AG20443 (cell line): ENCODE measurements at places on chromosomes 3 and 15.

- no peak for DNase-seq
These were observed 175.7 kb downstream of the TMEM108 start for GRCh38 chr3:133213937-133214336.

DNA sequence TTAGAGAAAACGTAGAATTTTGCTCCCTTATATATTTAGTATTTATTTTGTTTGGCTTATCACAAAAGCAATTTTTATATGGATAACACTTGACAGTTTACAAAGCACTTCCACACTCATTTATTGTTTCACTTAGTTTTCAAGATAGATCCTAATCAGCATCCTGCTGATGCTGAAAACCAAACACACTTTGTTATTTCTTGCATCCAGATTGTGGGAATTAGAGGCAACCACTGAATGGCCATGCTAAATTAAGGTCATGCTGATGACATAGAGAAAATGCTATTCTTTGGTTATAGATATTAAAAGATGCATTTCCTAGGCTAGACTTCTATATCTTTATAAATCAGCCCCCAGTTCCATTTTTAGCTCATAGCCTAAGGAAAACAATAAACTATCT is 474.1 kb upstream of the KCNMB2 start:
- no peak for DNase-seq

DNA sequence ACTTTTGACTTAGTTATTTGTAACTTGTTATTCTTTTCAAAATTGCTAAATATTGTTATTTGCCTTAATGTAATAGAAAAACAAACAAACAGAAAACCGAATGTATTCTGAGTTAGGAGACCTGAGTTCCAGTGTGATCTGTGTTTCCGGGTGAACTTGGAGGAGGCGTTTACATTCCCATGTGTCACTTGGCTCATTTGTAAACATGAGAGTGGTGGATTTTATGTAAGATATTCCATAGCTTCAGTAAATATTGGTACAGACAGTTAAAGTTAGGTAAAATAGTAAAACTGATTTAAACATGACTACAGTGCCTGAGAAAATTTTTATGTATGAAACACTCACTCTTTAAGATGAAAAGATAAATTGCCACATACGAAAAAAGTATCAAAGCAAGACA is 287.3 kb upstream of the POU1F1 start:
- no peak for DNase-seq

- no peak for DNase-seq
These were observed 1.8 kb upstream of the SH2D7 start for GRCh38 chr15:78090422-78091063.

- peak; percentile 89 for DNase-seq
These were observed 49.4 kb upstream of the ACVR2B start for GRCh38 chr3:38404286-38404685.

- no peak for DNase-seq
These were observed 611.2 kb upstream of the CFAP20DC start for GRCh38 chr3:59660852-59661625.

GRCh38 chr3:12859840-12860239 is 18.5 kb upstream of the RPL32 start:
- no peak for DNase-seq

GRCh38 chr3:168071591-168072322 is 24.0 kb downstream of the GOLIM4 start:
- peak; percentile 78 for DNase-seq

GRCh38 chr3:59418836-59419235 is 369.0 kb upstream of the CFAP20DC start:
- no peak for DNase-seq

DNA sequence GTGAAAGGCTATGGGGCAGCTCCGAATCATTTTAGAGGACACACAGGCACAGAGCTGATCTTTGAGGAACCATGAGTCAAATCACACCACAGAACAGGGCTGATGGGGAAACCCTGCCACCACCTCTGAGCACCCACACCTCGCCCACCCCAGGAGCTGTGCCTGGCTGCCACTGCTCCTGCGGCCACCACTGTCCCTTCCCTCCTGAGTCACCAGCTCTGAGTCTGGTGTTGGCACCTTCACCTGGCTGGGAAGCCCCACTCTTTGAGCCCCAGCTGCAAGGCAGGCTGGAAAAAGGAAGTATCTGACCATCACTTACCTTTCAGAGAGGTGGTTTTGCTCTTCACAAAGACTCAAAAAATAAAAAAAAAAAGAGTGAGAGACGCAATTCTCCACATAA is 63.6 kb upstream of the MEF2A start:
- DNase-seq = no peak

GRCh38 chr15:71224024-71224423 is 108.8 kb downstream of the THSD4 start:
- DNase-seq = no peak

- DNase-seq = no peak
These were observed 3.8 kb downstream of the SUCNR1 start for GRCh38 chr3:151877269-151877668.

- no peak for DNase-seq
These were observed 6.2 kb upstream of the APBA2 start for GRCh38 chr15:28879551-28879950.

DNA sequence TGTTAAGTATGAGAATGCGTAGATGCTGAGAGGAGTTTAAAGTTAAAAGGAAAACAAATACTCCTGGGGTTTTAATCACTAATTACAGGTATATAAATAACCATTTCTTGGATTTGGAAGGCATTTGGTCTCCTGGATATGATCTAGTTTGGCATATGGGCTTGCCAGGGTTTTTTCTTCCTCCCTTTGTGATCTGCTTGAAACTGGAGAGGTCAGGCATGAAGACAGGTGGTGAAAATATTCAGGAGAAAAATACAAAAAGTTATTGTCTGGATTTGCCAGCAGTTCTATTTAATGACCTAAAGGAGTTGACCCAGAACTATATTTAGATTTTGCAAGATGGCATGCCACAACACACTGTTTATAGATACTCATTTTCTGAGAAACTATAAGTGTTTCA is 136.3 kb downstream of the DIPK2A start:
- DNase-seq = no peak

- DNase-seq = no peak
These were observed 7.3 kb downstream of the RFT1 start for GRCh38 chr3:53122933-53123305.

DNA sequence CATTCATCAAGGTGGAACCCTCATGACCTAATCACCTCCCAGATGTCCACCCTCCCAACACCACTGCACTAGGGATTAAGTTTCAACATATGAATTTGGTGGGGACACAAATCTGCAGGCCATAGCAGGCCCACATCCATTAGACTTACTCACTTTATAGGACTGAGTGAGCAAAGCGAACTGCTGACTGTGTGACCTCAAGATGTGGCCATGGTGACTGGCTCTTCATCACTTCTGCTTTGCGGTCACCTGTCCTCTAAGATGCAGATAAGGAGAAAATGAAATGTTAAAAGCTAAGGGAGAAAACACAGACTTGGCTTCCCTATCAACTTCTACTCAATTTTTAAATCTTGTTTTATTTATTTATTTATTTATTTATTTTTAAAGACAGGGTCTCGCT is 14.5 kb upstream of the DCP1A start:
- DNase-seq = no peak

- DNase-seq = no peak
These were observed 1357.1 kb downstream of the ZPLD1 start for GRCh38 chr3:103791786-103792515.

GRCh38 chr3:25289156-25289555 is 138.9 kb upstream of the RARB start:
- DNase-seq = no peak

DNA sequence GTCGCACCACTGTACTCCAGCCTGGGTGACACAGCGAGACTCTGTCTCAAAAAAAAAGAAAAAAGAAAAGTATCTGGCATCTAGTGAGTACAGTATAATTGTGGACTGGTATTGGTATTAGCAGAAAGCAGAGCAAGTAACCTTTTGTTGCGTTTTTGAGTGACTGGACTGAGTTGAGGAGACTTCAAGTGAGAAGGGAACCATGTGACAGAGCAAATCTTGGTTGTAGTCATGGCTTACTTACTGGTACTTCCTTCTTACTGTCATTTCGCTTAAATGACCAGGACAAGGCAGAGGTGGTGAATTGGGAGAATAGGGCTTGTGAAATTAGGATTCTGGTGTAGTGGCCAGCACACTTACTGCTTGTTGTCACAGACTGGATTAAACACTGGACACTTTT is 20.6 kb downstream of the RTF1 start:
- no peak for DNase-seq

DNA sequence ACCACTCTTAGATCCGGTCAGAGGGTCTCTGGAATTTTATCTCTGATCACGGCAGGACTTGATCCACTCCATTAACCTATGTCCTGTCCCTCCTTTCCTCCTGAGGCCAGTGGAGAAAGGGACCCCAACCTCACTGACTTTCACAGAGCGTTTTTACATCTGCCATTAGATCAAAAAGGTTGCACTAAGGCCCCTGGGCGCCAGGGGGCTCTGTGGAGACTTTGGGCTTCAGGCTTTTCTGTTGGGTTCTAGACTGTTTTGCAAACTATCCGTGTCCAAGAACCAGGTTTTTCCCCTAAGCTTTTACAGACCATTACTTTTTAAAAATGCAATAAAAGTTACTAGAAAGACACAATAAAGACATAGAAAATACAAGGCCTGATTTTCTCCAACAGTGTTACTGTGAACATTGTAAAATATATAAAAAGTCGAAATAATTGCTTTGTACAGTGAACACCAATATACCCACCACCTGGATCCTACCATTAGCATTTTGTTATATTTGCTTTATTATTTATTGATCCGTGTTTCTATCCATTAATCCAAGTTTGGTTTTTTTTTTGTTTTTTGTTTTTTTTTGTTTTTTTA is 159.7 kb downstream of the POLR2M start:
- peak; percentile 68 for DNase-seq

DNA sequence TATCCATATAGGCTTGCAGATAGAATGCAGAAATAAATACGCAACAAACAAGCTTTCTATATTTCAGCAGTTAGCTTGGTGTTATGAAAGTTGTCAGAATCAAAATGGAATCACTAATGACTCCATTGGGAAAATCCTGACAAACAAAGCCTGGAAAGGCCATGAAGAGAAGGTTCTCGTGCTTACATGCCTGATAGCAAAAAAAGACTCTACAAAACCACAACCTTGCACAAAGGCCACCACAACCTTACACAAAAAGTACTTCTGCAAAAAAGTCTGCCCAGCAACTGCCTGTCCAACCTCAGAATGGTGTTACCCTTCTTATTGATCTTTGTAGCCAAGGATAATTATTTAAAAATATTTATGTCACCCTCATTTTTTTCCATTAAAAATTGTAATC is 14.4 kb upstream of the PLSCR1 start:
- no peak for DNase-seq

DNA sequence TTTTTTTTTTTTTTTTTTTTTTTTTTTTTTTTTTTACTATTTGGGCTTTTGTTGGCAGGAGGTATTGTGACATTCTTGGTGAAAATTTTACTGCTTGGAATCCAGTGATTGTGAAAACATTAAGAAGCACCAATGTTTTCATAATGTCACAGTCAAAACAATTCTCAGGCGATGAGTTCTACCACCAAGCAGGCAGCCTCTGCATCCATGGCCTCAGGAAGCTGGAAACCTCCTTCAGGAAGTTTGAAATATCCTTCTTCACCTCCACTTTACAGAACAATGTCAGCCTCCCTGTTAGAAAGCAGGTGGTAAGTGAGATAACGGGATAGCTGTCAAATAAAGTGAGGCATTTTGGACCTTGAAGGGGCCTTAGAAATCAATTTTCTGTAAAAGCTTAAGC is 98.3 kb downstream of the MEX3B start:
- peak; percentile 64 for DNase-seq

- peak; percentile 48 for DNase-seq
These were observed 21.7 kb upstream of the FMN1 start for GRCh38 chr15:33215941-33216872.

DNA sequence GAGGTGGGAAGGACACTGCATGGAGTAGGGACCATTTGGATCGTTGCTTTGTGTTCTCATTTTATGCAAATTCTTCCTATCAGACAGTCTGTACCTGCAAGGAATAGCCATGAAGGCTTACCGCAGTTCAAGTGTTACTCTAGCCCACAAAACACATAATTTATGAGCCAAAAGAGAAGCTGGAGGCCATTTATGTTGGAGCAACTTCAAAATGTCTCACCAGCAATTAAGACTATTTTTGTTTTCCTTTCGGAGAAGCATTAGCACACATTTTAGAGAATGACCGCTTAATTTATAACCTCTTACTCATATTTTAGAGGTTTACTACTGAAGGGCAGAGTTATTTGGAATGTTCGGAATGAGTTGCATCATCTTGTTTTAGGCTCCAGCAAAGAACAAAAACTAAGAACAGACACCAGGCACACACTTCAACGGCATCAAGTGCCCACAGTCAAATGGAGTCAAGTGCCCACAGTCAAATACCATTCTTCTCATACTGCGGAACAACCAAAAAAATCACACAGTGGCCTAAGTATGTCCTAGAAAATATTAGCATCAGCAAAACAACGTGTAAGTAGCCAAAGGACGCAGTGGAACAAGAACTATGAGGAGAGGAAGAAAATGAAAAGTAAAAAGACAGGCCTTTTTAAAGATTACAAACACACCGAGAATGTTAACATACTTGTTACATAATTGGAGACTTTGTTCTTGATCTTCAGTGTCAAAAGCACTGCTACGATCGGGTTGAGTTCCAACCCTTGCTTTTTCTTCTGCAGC is 17.5 kb upstream of the GOLGA8J start:
- DNase-seq = peak; percentile 80

- DNase-seq = no peak
These were observed 153.2 kb upstream of the NR2F2 start for GRCh38 chr15:96177279-96177678.

- no peak for DNase-seq
These were observed 677.8 kb downstream of the NTRK3 start for GRCh38 chr15:87578776-87579175.

- DNase-seq = no peak
These were observed 1.7 kb downstream of the LRRC3B start for GRCh38 chr3:26624209-26624765.

DNA sequence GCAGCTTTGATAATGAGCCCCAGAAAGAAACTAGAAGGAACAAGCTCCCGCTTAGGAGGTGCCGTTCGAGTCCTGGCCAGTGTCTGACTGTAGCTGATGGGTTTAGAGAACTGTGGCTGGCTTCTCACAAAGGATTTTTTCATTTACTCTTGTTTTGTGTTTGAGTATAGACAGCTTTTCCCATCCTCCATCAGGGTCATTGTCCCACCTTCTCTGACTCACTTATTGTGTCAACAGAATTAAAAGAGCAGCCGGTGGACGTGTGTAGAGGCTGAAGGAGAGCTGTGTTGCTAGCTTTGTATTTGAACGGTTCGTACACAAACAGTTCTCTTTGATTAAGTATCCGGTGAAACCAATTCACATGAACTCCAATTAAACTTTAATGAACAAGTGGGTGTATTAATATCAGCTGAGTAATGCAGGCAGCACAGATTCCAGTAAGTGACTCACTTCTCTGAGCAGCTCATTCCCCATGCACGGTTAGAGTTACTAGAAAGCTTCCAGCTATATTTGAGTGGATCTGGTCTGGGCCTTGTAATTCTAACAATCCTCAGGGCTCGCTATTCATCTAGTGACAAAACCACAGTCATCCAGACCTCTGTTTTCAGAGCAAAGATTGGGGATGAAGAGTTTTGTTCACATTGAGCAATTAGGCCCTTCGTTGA is 141.0 kb downstream of the LPP start:
- DNase-seq = peak; percentile 81

- no peak for DNase-seq
These were observed 23.8 kb upstream of the NMB start for GRCh38 chr15:84681831-84682230.

- peak; percentile 7 for DNase-seq
These were observed 84.2 kb upstream of the GOLGA6L4 start for GRCh38 chr15:84151205-84151931.
